CD4-positive, alpha-beta T cell treated with Interleukin-15 for 4 hours (primary cell): ENCODE measurements at places on chromosomes 12 and 14.

DNA sequence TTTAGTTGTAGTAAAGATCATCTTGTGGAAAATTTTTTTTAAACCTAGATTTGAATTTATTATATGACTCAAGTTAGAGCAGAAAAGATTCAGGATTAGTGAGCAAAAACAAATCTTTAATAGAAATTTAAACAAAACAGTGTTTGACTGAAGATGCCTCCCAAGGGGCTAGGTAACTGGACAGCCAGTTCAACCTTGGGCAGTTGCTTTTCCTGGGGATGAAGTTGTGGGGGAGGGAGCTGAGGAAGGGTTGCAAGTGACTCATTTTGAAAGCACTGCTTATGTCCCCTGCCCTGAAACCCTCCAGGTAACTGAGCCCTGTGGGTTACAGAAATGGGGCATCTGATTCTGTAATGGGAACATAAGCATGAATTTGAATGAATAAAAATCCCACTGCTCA lies 13.1 kb downstream of the CFAP54 start:
- peak; percentile 26 for DNase-seq

DNA sequence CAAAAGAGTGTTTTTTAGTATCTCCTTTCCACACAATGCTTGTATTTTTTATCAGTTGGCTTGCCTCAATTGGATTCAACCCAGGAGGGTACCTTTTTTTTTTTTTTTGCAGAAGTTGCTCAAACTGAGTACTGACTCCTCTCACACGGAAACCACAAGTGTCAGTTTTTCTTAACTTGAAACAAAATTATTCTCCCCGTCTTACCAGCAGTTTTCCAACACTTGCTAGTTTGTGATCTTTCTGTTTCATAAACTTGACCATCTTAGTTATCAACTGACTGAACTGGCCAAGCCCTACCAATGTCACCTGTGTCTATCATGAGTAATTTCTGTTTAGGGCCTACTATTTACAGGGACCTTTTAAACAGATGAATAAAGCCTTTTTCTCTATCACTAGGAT lies 34.1 kb upstream of the ITPR2 start:
- no peak for DNase-seq

DNA sequence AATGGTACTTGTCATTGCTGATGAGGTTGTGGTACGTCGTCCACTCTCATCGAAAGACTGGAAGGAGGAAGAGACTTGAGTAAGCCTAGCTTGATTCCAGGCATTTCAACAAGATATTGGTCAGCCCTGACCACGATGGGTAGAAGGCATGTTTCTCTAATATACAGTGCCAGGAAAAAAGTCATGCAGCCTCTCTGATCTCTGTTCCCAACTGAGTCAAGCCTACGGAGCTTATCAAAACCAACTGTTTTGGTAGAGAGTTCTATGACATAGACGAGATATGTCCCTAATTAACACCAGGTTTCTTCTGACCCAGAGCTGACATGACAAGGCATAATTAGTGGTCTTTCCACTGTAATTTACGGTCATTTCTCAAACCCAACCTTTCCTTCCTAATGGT lies 58.5 kb downstream of the NIN start:
- no peak for DNase-seq

DNA sequence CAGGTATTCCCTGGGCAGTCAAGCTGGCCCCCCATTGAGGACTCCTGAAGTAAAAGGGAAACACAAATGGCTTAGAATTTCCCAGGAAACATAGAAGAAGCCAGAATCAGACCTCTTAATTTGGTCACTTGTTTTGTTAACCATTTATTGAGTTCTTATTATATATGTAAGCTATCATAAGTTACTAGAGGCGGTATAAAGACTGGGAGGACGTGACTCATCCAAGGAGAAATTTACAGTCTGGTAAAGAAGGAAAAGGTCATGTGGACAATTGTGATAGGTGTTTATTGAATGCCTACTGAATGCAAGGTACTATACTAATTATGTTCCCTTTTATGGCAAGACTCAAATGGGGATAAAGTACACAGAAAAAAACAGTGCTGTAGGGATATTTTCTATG lies 146.7 kb downstream of the DYRK2 start:
- no peak for DNase-seq

- DNase-seq = no peak
These were observed 32.5 kb upstream of the YAF2 start for GRCh38 chr12:42270596-42270995.

DNA sequence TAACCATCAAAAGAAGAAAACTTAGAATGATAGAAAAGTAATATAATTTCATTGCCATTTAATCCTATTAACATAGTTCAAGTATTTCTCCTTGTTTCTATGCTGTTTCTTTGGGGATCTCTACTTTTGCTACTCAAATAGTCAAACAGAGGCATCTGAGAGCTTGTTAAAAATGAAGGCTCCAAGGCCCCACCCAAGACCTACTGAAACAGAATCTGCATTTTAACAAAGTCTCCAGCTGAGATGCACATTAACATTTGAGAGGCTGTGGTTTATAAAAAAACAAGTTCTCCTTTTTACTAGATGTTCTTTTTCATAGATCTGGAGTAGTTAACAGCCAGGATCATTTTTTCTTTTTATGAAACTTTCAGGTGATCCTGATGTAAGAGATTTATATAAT lies 31.8 kb downstream of the PPFIA2 start:
- no peak for DNase-seq

GRCh38 chr14:91373591-91374254 lies 43.9 kb downstream of the CCDC88C start:
- peak; percentile 73 for DNase-seq

- no peak for DNase-seq
These were observed 337.1 kb downstream of the TMEM121 start for GRCh38 chr14:105863296-105864108.

- DNase-seq = no peak
These were observed 68.6 kb downstream of the EP400 start for GRCh38 chr12:132018193-132018916.

- DNase-seq = no peak
These were observed 281.8 kb downstream of the KSR2 start for GRCh38 chr12:117686911-117687377.
